ENCODE measurements at places on chromosomes 7 and 10.

- no peak for DNase-seq
Observed at GRCh38 chr7:1779445-1779844, 109.4 kb downstream of the ELFN1 start.

DNA sequence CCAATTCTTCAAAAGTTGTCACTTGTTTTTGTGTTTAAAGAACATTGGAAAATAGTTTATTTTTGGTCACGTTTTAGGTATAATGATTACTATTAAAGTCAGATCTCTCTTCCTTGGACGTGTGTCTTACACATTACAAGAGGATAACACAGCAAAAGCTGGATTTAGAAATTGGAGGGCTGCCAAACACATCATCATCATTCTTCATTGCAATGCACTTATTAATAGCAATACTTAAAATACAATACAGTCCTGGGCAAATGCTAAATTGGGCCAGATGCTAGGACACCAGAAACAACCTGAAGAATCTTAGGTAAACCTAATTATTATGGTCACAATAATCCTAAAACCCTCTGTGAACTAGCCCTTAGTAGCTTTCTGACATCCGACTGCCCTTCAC lies 303.6 kb downstream of the DGKB start:
- DNase-seq, result no peak

DNA sequence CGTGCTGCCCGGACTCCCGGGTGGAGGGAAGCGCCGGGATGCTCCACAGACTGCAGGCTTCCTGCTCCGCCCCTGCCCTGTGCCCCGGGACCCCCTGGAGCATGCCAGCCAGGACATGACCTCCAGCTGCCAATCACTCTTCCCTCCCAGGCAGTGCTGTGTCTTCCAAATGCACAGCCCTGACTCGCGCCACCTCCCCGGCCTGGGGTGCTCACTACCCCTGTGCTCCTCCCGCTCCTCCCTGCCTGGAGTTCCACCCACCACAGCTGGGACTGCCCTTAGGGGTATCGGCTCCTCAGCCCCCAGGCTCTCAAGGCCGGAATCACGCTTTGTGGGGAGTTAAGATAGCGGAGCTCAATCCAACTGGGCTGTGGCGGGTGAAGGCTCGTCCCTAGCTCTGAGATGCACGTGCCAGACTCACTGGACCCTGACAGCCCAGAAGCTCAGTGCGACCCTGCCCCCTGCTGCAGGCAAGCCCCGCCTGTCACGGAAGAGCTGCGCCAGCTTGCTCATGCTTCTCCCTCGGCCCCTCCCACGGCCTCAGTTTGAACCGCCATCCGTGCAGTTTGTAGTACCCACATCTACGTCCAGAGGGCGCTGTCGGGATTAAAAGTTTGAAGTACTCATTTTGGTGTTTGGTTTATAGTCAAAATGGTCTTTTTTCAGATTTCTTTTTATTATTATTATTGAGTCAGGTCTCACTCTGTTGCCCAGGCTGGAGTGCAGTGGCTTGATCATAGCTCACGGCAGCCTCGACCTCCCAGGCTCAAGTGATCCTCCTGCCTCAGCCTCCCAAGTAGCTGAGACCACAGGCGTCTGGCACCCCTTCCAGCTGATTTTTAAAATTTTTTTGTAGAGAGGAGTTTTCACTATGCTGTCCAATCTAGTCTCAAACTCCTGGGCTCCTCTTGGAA lies 142.5 kb upstream of the TCERG1L start:
- DNase-seq, result no peak

DNA sequence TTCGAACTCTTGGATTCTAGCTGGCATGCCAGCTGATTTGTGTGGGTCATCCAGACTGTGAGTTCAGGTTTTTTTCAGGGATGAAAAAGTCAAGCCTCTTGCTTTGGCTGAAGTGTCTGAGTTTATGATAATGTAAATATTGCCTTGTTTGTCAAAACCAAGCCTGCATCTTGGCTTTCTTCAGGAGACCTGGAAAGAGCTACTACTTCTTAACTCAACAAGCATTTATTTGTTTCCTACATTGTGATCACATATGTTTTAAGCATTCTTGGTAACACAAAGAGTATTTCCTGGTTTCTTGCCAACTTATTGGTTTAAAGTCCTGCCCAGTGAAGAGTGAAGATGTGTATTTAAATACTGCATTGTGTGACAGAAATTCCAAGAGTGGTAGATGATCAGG lies 407.1 kb downstream of the LRMDA start:
- no peak for DNase-seq

- no peak for DNase-seq
Observed at GRCh38 chr7:112201411-112201810, 4.8 kb downstream of the DOCK4 start.

- no peak for DNase-seq
Observed at GRCh38 chr10:128286762-128287500, 160.7 kb upstream of the MKI67 start.

- no peak for DNase-seq
Observed at GRCh38 chr7:5497295-5498103, 73.9 kb upstream of the TNRC18 start.

GRCh38 chr10:89144836-89145235 lies 62.3 kb downstream of the CH25H start:
- DNase-seq, result no peak

DNA sequence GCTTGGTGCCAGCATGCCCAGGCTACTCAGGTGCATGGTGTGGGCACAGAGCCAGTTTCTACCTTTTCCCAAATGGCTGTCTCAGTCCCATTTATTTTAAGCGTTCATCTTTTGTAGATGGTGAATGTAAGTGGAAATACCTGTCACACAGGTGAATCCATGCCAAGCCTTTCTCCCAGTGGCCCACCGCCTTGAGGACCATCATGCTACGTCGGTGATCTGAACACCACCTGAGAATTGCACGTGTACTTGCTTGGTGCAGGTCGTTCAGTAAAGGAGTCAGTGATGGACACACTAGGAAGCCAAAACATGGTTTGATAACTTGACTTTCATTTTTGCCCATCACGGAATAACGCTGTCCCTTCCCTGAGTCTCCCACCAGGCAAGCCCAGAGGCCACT lies 666.7 kb upstream of the FOXK1 start:
- DNase-seq, result no peak

DNA sequence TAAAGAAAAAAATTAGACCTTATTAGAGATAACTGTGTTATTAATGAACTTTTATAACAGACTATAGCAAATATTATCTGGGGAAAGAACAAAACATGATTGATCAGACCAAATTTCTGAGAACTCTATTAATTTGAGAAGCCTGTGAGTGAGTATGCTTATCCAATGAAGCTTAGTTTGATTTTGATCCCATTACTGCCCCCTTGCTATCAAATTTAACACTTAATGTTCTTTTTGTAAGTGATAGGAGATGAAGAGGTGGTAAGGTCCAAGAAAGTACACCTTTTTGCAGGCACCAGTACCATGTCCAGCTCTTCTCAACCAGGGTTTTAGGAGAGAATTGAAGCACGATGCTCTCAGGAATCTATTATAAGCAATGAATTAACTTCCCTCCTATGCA lies 49.9 kb downstream of the ZNF365 start:
- no peak for DNase-seq

GRCh38 chr10:80443531-80443974 lies 10.6 kb upstream of the TSPAN14 start:
- DNase-seq, result no peak

DNA sequence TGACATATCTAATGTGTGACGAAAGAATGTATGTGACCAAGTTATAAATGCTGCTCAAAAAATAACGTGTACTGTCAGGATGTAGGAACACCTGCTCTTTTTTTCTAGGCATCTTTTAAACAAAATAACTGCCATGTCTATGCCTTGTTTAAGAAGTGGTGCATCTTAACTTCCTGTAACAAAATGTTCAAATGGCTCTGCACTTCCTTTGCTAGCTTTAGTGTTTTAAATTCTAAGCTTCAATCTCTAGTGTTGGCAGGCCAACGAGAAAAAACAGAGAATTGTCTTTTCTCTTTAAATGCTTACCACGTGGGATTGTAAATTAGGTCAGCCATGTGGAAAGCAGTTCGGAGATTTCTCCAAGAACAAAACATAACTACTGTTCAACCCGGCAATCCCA lies 14.6 kb upstream of the PDSS1 start:
- DNase-seq, result no peak

DNA sequence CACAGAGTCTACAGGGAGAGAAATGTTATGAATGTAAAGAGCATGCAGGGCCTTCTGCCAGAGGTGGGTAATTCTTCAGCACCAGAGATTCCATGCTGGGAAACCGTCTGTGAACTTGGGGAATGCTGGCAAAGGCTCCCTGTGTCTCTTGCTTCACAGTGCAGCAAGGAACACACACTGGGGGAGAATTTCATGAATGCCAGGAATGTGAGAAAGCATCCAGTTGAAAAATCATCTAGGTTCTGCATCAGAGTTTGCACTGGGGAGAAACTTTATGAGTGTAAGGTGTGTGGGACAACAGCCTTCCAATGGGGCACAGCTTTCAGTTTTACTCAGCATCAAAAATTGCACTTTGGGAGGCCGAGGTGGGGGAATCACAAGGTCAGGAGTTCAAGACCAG lies 224.3 kb upstream of the IGFBP3 start:
- DNase-seq, result no peak

GRCh38 chr7:11104578-11104977 lies 130.9 kb downstream of the PHF14 start:
- DNase-seq, result no peak

DNA sequence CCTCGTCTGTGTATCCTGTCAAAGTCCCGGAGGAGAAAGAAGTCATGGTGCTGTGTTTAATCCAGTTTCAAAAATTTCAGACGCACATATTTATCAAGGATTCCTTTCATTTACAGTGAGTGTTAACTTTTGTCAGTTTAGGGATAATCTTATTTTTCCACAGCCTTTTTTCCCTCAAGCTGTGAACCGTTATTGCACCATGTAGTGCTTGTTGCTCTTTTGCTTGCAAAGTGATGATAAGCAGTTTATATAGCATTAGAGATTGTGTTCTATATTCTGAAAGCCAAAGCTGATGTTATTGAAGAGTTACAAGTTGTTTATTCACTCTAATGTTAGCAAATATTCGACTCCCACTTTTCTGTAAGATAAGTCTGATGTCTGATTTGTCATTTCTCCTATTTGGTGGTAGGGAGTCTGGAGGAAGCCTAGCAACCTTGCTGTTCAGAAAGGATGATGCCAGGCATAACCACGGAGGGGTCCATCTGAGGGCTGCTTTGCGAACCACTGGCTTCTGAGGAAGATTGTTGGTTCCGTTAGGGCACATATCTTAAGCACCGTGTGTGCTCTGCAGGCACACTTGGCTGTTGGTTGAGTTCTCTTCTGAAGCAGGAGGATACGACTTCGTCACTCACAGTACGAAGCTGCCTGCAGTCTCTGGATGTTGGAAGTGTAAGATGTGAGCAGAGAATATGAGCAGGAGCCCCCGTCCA lies 11.7 kb downstream of the CCNY start:
- DNase-seq, result no peak

Data from COR-L47 (cell line).